ENCODE measurements at places on chromosomes 12 and 14. TPM values are rescaled to one million over a fixed set of nuclear protein-coding genes. Genes with fewer than 3 reads are reported as not detected.
A peak's percentile ranks its signal among the peaks of the same experiment; 100 is the strongest.

DNA sequence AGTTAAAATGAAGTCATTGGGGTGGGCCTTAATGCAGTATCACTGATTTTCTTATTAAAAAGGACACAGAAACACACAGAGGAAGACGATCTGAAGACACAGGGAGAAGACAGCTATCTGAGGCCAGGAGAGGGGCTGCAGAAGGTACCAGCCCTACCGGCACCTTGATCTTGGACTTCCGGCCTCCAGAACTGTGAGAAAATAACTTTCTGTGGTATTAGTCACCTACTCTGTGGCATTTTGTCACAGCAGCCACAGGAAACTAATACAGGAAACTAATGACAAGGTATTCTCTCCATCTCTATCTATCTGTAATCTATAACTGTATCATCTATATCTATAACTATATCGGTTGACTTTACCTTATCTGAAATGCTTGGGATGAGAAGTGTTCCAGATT lies 1149.5 kb downstream of the BCL11B start:
- H3K27ac ChIP-seq = no peak overlapping the region
- no peak overlapping the region for H3K4me3 ChIP-seq
- DNase-seq = no peak
- H3K27me3 ChIP-seq = peaks cover 6% of the 10 kb centered on the region

GRCh38 chr12:31004666-31005065 lies 69.0 kb upstream of the DDX11 start:
- no peaks in the 10 kb centered on the region for H3K4me1 ChIP-seq
- no peak overlapping the region for H3K4me3 ChIP-seq
- no peaks in the 10 kb centered on the region for H3K27me3 ChIP-seq
- H3K27ac ChIP-seq = no peak overlapping the region
- DNase-seq = no peak

The KCNH3 gene
- 0.41 TPM for total RNA-seq

- H3K4me1 ChIP-seq = no peaks in the 10 kb centered on the region
- H3K36me3 ChIP-seq = no peaks in the 10 kb centered on the region
- H3K4me3 ChIP-seq = no peak overlapping the region
- no peak for DNase-seq
- H3K27ac ChIP-seq = no peak overlapping the region
Observed at GRCh38 chr12:103441437-103442181, 54.2 kb downstream of the C12orf42 start.

GRCh38 chr12:53589915-53590314 lies 36.3 kb downstream of the ATF7 start:
- no peaks in the 10 kb centered on the region for H3K36me3 ChIP-seq
- H3K27me3 ChIP-seq = no peaks in the 10 kb centered on the region
- no peak for DNase-seq

The KLRD1 gene
- total RNA-seq = 1.4 TPM

The LGALS3 gene
- total RNA-seq = 194 TPM

DNA sequence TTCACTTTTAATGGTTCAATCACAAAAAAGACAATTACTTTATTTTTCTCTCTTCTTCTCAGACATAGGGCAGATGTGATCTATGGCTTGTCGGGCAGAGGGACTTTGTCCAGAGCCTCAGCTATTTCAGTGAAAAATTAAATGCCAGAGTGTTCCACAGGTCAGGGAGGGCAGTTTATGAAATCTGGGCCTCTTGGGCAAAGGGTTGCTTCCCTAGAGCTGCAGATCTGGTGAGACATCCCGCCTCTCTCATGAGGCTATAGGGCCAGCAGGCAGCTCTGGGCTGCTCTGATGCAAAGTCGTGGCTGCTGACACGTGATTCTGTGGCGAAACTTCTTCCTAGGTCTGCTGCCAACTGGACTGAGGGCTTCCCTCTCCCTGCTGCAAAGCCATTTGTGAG lies 6.0 kb downstream of the CLMN start:
- peaks cover 78% of the 10 kb centered on the region for H3K4me1 ChIP-seq
- H3K27me3 ChIP-seq = peaks cover 4% of the 10 kb centered on the region
- no peaks in the 10 kb centered on the region for H3K36me3 ChIP-seq
- H3K27ac ChIP-seq = peak overlapping the region; percentile 59
- H3K4me3 ChIP-seq = no peak overlapping the region

GRCh38 chr14:102507081-102507856 lies 2.3 kb downstream of the ANKRD9 start:
- no peaks in the 10 kb centered on the region for H3K27me3 ChIP-seq
- no peak for DNase-seq
- H3K27ac ChIP-seq = peak overlapping the region; percentile 94

GRCh38 chr12:26744042-26744626 lies 88.9 kb downstream of the ITPR2 start:
- no peak for DNase-seq
- H3K4me3 ChIP-seq = no peak overlapping the region
- H3K36me3 ChIP-seq = no peaks in the 10 kb centered on the region
- H3K27ac ChIP-seq = no peak overlapping the region

GRCh38 chr14:91911474-91912032 lies 35.9 kb downstream of the FBLN5 start:
- peaks cover 11% of the 10 kb centered on the region for H3K4me1 ChIP-seq
- no peak for DNase-seq
- H3K4me3 ChIP-seq = no peak overlapping the region
- peaks cover 10% of the 10 kb centered on the region for H3K36me3 ChIP-seq
- peaks cover 32% of the 10 kb centered on the region for H3K27me3 ChIP-seq

GRCh38 chr14:103111232-103111868 lies 11.9 kb upstream of the TNFAIP2 start:
- peaks cover 1% of the 10 kb centered on the region for H3K27me3 ChIP-seq
- no peak for DNase-seq

- no peak overlapping the region for H3K27ac ChIP-seq
- DNase-seq = no peak
- H3K4me3 ChIP-seq = no peak overlapping the region
- no peaks in the 10 kb centered on the region for H3K27me3 ChIP-seq
Observed at GRCh38 chr14:70901269-70901668, 6.0 kb upstream of the PCNX1 start.

- no peak for DNase-seq
- no peaks in the 10 kb centered on the region for H3K27me3 ChIP-seq
- H3K4me3 ChIP-seq = no peak overlapping the region
- H3K4me1 ChIP-seq = peaks cover 21% of the 10 kb centered on the region
Observed at GRCh38 chr12:39378341-39378740, 64.6 kb downstream of the KIF21A start.

The AICDA gene
- not detected for total RNA-seq

GRCh38 chr14:72057701-72058285 lies 125.6 kb downstream of the RGS6 start:
- no peak overlapping the region for H3K4me3 ChIP-seq
- H3K36me3 ChIP-seq = no peaks in the 10 kb centered on the region
- DNase-seq = no peak

DNA sequence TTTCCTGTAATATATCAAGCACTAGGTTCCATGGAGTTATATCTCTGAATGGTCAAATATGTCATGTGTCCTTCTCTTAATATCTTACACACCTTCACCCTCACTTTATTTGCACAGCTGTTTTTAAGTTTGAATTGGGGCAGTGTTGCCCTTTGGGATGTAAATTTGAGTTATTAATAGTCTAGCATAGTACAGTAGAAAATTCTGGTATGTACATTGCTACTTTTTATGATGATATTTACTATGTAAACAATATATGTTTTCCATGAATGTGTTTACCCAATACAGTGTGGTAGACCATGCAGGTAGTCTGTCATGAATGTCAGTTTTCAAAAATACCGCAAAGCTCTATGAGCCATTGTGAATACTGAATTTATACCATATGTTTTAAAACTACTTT lies 50.5 kb downstream of the METTL25 start:
- no peaks in the 10 kb centered on the region for H3K27me3 ChIP-seq
- peaks cover 22% of the 10 kb centered on the region for H3K36me3 ChIP-seq
- H3K27ac ChIP-seq = no peak overlapping the region
- H3K4me1 ChIP-seq = no peaks in the 10 kb centered on the region
- no peak for DNase-seq
- no peak overlapping the region for H3K4me3 ChIP-seq

DNA sequence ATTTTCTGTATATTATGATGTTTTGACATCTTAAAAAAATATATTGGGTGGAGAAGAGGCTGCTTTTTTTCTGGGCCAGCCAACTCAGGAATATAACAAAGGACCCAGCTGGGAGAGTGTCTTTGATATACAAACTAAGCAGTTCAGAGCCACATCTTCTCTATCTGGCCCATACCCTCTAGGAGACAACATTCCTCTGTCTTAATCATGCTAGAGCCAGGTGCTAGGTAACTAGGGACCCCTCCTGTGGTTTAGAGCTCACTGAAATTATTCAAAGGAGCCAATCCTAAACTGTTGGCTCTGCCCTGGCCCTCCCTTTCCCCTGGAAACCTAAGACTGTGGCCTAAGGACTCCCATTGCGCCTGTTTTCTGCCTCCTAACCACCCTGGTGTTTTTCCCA lies 193.1 kb upstream of the DIO2 start:
- no peaks in the 10 kb centered on the region for H3K4me1 ChIP-seq
- no peaks in the 10 kb centered on the region for H3K27me3 ChIP-seq
- H3K36me3 ChIP-seq = no peaks in the 10 kb centered on the region
- no peak overlapping the region for H3K4me3 ChIP-seq
- no peak overlapping the region for H3K27ac ChIP-seq

DNA sequence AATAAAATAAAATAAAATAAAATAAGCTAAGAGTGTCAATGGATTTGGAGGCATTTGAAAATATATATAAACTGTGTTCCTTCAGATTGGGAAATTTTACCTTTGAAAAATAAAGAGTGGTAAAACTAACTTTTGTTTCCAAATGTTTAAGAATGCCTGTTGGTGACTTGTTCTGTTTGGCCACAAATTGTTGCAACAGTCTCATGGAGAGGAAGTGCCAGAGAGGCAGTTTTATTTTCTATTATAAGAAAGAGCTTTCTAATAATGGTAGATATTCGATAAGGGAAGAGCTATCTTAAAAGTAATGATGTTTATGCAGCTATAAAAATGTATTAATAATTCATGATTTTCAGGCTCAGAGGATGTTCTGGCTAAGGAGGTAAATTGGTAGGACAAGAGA lies 68.8 kb upstream of the MDGA2 start:
- H3K36me3 ChIP-seq = no peaks in the 10 kb centered on the region
- H3K27ac ChIP-seq = no peak overlapping the region
- no peaks in the 10 kb centered on the region for H3K4me1 ChIP-seq
- H3K27me3 ChIP-seq = no peaks in the 10 kb centered on the region
- DNase-seq = no peak

DNA sequence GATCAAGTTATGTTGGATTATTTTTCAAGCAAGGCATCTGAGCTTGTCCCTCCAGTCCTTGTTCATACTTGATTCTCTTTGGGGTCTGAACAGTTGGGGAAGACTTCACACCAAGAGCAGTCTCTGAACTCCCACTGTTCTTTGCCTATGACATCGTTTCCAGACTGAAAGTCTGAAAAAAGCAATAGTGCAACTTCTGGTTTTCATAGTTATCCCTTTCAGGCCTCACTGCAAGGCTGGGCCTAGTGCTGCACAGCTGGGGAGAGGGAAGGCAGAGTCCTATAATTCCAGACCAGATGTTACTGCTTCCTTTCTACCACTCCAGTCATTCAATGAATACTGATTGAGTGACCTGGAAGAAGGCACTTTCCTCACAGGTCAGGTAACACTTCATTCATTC lies 187.1 kb upstream of the CCND2 start:
- H3K4me3 ChIP-seq = no peak overlapping the region
- peaks cover 23% of the 10 kb centered on the region for H3K27me3 ChIP-seq
- no peak overlapping the region for H3K27ac ChIP-seq
- no peaks in the 10 kb centered on the region for H3K36me3 ChIP-seq
- no peak for DNase-seq

The RIPK3 gene
- total RNA-seq = 3.6 TPM

All from left ventricle myocardium inferior (tissue), 1 donor.